ENCODE measurements at places on chromosomes 16 and 17.

DNA sequence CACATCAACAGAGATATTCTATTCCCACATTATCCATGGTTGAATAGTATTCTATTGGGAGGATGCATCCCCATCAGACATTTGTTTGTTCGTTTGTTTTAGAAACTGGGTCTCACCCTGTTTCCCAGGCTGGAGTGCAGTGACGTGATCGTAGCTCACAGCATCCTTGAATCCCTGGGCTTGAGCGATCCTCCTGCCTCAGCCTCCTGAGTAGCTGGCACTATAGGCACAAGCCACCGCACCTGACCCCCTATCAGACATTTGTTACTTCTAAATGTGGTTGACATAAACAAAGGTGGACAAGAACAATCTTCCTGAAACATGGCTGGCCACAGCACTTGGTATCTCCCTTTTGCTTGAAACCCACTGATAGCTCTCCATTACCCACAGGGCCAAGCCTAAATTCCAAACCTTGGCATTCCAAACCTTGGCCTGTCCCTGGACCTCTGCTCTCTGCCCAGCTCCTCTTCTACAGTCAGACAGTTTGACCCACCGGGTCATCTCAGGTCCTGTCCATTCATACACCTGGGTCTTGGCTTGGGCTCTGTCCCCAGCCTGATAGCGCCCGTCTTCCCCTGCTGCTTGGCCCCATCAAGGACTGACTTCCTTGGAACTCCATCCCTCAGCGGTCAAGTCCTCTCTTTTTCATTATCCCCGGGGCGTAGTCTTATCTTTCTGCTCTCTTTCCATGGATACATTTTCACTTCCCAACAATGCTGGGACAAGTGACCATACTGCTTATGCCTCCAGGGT, 1.5 kb upstream of the PRR29 start:
- DNase-seq = no peak

DNA sequence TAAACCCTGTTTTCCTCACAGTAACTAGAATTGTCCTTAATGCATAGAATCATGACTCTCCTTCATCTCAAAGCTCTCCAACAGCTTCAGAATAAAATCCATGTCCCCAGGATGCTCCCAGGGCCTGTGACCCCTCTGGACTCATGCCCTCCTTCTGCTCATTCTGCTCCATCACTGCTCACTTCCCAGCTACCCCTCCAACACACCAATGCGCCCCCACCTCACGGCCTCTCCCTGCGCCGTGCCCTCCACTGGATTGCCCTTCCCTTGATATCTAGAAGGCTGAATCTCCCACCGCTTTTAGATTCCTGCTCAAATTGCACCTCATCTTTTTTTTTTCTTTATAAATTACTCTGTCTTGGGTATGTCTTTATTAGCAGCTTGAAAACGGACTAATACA, 12.6 kb upstream of the TMEM220 start:
- no peak for DNase-seq

- no peak for DNase-seq
These were observed 208.0 kb downstream of the MSI2 start for GRCh38 chr17:57464191-57464864.

- DNase-seq = peak; percentile 92
These were observed 57.9 kb upstream of the CACNG4 start for GRCh38 chr17:66906321-66907278.
